Activated CD4-positive, CD25-positive, alpha-beta regulatory T cell (primary cell): ENCODE measurements at places on chromosomes 3 and 15.

DNA sequence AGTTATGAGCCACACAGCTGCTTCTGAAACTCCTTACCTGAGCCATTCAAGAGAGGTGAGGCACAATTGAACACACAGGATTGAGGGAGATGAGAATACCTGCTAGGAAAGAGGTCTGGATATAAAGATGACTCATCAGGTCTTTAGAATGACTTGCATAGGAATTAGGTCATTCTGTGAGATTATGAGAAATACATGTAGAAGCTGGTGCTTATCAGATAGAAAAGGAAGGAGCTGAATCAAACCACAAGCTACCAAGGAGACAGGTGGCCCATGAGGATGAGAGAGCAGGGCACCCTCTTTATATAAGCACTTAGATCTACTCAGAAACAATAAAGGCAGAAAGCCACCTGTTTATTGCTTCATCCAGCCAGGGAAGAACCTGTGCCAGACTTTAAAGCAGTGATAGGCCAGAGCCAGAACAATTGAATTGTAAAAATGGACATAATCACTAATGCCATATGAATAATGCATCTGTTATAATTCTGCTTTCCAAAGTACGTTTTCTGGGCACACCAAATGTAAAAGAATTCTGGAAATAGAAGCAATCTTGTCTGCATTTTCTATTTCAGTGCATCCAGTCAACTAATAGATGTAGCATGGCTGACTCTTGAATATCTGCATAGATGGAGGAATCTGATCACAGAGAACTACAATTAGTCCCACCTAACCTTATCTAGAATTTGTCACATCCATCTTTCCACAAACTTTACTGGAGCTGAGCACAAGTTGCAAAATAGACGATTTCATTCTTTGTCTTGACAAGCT is 74.9 kb downstream of the PIK3R4 start:
- DNase-seq: no peak

DNA sequence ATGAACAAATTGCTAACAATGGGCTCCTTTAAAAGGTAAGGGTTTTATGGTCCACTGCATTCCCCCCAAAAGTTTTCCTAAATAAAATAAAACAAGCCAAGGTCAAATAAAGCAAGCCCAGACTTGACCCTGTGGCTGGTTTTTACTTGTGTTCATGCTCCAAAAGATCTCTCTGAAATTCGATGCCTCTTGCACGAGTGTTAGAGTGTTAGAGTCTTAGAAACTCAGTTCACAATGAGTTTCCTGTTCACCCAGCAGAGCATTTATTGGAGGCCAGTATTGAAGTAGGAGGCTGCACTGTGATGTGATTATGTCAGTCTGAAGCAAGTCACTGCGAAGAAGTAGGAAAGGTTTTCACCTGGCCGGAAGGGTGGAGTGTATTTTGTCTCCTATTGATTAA is 59.9 kb upstream of the LRTM1 start:
- no peak for DNase-seq

DNA sequence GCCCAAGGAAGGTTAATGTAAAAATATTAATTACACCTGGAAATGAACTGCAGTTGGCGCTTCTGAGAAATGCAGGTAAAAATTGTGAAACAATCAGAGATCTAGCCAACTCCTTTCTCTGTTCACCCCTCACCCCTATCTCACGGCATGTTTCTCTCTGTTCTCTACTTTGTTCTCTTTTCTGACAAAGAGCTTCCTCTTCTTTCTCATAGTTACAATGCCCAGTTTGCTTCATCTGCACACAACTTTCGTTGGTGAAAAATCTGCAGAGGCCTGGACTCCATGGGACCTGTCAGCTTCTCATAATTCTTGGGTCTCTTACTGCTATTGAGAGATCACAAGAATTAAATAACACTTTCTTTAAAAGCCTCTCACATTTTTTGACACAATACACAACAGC is 212.9 kb upstream of the LRRN1 start:
- no peak for DNase-seq

DNA sequence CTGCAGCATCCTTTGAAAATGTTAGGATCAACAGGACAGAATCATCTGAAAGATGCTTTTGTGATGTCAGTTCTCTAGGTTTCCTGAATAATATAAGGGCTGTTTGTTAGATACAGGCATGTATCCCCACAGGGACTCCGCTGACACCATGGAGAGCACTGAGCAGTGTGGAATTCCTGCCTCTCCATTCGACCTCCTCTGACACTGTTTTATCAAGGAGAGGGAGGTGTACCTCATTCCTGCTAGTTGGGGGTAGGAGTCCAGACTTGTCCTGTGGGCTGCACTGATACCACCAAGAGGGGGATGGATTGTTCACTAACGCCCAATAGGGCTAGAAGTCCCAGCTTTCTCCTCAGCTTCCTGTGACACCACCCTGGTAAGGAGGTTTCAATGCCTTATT is 46.6 kb downstream of the LARS2 start:
- no peak for DNase-seq

DNA sequence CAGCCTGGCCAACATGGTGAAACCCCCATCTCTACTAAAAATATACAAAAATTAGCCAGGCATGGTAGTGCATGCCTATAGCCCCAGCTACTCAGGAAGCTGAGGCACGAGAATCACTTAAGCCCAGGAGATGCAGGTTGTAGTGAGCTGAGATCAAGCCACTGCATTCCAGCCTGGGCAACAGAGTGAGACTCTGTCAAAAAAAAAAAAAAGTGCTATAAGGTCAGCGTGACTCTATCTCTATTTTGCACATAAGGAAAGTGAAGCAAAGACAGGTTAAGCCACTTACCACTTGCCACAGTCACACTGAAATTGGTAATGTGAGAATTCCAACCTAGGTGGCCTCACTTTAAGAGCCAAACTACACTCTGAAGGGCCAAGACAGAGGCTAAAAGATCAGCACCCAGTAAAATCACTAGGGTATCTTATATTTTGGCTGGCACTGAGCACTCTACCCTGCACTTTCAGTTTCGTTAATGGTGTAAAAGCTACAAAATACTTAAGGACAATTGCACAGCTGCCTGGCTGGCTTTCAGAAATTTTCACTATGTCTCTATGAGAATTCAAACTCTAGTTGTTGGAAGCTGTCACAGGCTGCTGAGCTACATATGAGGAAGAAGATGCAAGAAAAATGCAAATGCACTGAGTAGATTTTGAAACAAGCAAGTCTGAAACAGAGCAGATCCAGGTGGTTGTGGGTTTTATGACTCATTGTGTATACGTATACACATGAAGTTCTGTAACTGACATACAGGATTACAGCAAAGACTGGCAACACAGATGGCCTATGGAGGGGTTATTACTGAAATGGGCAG is 32.7 kb downstream of the TRANK1 start:
- no peak for DNase-seq

- no peak for DNase-seq
Measured at GRCh38 chr3:169272532-169272931, 391.0 kb downstream of the MECOM start.

DNA sequence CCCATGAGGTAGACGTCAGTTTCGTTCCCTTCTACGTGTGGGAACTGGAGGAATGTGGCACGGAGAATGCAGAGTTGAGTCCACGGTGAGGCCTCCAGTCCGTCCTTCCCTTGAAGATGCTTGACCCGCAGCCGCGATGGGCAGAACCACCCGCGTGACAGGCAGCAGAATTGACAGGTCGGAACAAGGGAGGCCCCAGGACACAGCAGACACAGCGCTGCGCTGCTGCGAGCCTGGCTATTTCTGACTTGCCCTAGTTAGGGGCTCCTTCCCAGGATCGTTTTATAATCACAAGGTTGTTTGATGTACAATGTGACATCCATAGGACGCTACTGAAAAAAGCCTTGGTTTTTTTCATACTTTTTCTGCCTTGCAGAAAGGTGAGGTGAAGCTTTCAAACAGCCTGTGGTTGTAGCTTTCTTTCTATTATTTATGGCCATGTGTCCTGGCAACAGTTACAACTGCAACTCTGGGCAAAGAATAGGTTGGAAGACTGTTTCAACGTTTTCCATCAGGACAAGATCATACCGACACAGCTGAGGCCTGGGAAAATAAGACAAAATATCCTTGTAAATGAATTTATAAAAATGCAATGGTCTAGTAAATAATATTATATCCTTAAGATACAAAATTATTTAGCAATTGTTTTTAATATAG is 9.6 kb upstream of the TMEM41A start:
- no peak for DNase-seq
